Articular chondrocyte of knee joint (primary cell): ENCODE measurements at places on chromosomes 1 and 21. TPM values are rescaled to one million over a fixed set of nuclear protein-coding genes. Genes with fewer than 3 reads are reported as not detected.

The IL22RA1 gene
- 0.11 and 0.26 TPM in 2 replicates for total RNA-seq

The PRDX6 gene
- 183 and 189 TPM in 2 replicates for total RNA-seq

The MLLT11 gene
- total RNA-seq: 3.4 and 3.9 TPM in 2 replicates

The HPCAL4 gene
- total RNA-seq: not detected in 2 replicates

The PAPPA2 gene
- total RNA-seq: 2.1 and 3.1 TPM in 2 replicates

The NUDT4B gene
- total RNA-seq: 34.6 and 46.0 TPM in 2 replicates

The SYDE2 gene
- total RNA-seq: 6.9 and 8.6 TPM in 2 replicates

The GPR61 gene
- under 0.01 TPM in 1 of 2 replicates, not detected in the other for total RNA-seq

The SLC1A7 gene
- total RNA-seq: under 0.01 and 0.11 TPM in 2 replicates

The PKN2 gene
- total RNA-seq: 53.9 and 54.1 TPM in 2 replicates

The KANK4 gene
- not detected in 2 replicates for total RNA-seq

The NBPF6 gene
- total RNA-seq: not detected in 2 replicates

The IER5 gene
- 6.1 and 17.5 TPM in 2 replicates for total RNA-seq

The UBL4B gene
- total RNA-seq: 0.13 and 0.32 TPM in 2 replicates

The RNF19B gene
- 15.2 and 15.3 TPM in 2 replicates for total RNA-seq

The KCNJ6 gene
- total RNA-seq: 0.78 and 1.3 TPM in 2 replicates

The OR2M4 gene
- total RNA-seq: not detected in 2 replicates

The PTGFR gene
- total RNA-seq: 82.3 and 101 TPM in 2 replicates

The HUNK gene
- total RNA-seq: 0.11 and 0.13 TPM in 2 replicates

The AADACL4 gene
- total RNA-seq: not detected in 2 replicates

The HLX gene
- 6.4 and 6.7 TPM in 2 replicates for total RNA-seq

The PDE9A gene
- not detected in 2 replicates for total RNA-seq

The GABRD gene
- total RNA-seq: not detected in 2 replicates

The TMEM79 gene
- total RNA-seq: 0.91 and 1.2 TPM in 2 replicates

The TRNP1 gene
- 6.4 and 8.4 TPM in 2 replicates for total RNA-seq

The KCNK1 gene
- total RNA-seq: 10.5 and 12.3 TPM in 2 replicates

The KCND3 gene
- 4.4 and 11.8 TPM in 2 replicates for total RNA-seq

The ITLN1 gene
- not detected in 2 replicates for total RNA-seq

The PRELP gene
- total RNA-seq: 19.5 and 28.2 TPM in 2 replicates

The MYBPH gene
- 0.52 and 0.54 TPM in 2 replicates for total RNA-seq

The LCE1B gene
- not detected in 2 replicates for total RNA-seq

The CHIA gene
- total RNA-seq: 0.13 TPM in 1 of 2 replicates, not detected in the other

The CFAP74 gene
- total RNA-seq: not detected in 2 replicates

The CD1E gene
- total RNA-seq: not detected in 2 replicates

The USP48 gene
- 64.1 and 66.4 TPM in 2 replicates for total RNA-seq

The BARHL2 gene
- not detected in 2 replicates for total RNA-seq

The LCE2B gene
- total RNA-seq: not detected in 2 replicates

The FAM131C gene
- total RNA-seq: 0.26 TPM in 1 of 2 replicates, not detected in the other
